Activated CD8-positive, alpha-beta memory T cell treated with anti-CD3 and anti-CD28 coated beads for 1 hour (primary cell): ENCODE measurements at places on chromosomes 16 and 17.

DNA sequence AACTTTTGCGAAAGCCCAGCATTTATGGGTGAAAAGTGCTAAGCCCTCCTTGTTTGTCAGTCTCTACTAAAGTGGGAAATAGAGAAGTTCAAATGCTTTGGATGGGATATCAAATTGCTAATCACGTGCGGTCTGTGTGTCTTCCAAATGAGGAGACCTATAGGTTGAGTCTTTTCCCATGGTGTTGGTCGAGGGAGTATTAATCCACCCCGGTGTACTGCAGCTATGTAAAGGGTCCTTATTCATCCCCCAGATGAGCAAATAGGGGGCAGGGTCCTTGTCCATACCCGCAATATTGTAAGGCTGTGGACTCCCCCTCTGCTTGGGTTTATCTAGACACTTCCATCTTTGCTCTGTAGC, 14.6 kb downstream of the KIAA0513 start:
- DNase-seq, result no peak

- no peak for DNase-seq
Observed at GRCh38 chr16:75262800-75263127, 11.3 kb upstream of the BCAR1 start.

GRCh38 chr16:63806794-63807506, 1314.9 kb downstream of the CDH11 start:
- DNase-seq, result no peak

- DNase-seq, result no peak
Observed at GRCh38 chr16:70741783-70742125, 55.9 kb upstream of the MTSS2 start.

DNA sequence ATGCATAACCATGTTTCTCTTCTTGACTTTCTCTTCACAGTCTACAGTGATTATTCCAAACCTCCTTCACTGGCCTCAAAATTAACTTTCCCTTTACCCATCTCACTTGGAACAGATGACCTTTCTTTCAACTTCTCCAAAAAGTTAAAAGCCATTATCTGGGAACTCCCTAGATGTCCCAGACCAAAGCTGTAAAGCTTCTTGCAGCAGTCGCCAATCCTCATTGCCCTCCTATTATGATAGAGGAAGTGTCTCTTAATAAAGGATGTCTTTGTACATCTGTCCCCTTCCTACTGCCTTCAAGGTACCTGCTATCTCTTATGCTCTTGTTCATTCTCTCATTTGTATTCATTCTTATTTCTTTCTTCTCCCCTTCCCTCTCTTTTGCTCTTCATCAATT, 127.5 kb downstream of the MRTFB start:
- no peak for DNase-seq

- no peak for DNase-seq
Observed at GRCh38 chr16:23608194-23608593, 12.1 kb upstream of the NDUFAB1 start.

DNA sequence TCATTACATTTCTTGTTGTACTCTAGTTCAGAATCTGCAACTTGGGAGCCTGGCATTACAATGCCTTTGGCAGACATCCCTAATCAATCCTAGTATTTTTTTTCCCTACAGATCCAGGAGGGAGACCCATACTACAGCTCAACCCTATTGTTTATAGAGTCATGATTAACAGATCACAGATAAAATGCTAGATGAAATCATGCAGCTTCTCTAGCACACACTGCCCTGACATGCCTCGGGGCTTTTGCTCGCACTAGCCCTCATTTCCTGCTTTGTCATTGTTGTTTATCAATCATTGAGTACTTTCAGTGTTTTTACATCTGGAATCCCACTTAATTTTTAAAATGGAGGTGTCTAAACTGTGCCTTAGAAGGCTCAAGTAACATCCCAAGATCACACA, 412.5 kb downstream of the CA10 start:
- DNase-seq, result no peak

GRCh38 chr17:77099997-77100396, 40.8 kb upstream of the SEC14L1 start:
- DNase-seq, result no peak

DNA sequence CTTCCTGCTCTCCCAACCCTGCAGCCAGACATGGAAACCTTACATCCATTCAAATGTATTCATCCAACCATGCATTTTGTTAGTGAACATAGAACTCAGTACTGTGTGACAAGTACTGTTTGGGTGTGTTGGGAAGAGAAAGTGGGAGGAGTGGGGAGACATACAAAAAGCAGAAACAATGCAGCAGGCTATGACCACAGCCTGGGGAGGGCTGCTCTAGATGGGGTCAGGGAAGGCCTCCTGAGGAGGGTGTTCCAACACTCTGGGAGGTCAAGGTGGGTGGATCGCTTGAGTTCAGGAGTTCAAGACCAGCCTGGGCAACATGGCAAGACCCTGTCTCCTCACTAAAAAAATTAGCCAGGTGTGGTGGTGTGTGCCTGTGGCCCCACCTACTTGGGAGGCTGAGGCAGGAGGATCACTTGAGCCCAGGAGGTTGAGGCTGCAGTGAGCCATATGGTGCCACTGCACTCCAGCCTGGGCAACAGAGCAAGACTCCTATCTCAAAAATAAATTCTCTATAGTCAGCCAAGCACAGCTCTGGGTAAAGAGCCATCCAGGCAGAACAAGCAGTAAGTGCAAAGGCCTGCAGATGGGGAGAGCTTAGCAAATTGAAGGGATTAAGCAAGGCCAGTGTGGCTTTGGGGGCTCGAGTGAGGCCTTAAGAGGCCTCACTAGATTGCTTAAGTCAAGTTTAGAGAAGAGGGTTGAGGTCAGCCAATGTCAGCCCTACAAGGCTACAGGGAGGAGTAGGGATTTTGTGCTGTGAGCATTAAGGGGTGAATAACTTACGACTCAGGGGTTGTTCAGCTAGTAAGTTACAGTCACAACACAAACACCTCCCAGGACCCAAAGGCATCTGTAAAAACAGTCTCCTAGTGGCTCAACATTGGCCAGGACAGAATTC, 5.5 kb downstream of the SLC13A2 start:
- DNase-seq, result no peak
